ENCODE measurements at places on chromosomes 5 and 9.

GRCh38 chr5:56409331-56410190 lies 176.4 kb upstream of the ANKRD55 start:
- peak; percentile 5 for DNase-seq

- DNase-seq: no peak
Observed at GRCh38 chr5:172667786-172668593, 26.9 kb downstream of the NEURL1B start.

GRCh38 chr9:93577975-93578682 lies 1.7 kb downstream of the PHF2 start:
- no peak for DNase-seq

DNA sequence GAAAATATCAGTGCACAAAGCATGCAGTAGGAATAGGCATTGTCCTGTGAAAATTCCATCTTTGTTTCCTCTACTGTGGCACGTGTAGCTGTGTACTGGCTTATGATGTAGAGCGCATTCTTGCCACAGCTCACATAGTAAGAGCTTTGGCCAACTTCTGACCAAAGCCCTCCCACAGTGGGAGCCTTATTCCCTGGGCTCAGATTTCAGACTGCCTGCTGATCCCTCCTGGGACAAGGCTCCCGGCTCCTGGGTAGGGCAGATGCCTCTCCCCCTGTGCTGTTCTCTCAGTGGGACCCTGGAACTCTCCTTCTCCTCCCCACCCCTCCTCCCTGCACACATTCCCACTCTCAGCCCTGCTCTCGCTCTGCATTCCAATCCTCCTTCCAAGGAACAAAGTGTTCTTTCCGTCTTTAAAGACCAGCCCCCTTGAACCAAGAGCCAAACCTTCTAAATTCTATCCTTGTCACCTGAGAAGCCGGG lies 17.5 kb downstream of the LCP2 start:
- DNase-seq: no peak

DNA sequence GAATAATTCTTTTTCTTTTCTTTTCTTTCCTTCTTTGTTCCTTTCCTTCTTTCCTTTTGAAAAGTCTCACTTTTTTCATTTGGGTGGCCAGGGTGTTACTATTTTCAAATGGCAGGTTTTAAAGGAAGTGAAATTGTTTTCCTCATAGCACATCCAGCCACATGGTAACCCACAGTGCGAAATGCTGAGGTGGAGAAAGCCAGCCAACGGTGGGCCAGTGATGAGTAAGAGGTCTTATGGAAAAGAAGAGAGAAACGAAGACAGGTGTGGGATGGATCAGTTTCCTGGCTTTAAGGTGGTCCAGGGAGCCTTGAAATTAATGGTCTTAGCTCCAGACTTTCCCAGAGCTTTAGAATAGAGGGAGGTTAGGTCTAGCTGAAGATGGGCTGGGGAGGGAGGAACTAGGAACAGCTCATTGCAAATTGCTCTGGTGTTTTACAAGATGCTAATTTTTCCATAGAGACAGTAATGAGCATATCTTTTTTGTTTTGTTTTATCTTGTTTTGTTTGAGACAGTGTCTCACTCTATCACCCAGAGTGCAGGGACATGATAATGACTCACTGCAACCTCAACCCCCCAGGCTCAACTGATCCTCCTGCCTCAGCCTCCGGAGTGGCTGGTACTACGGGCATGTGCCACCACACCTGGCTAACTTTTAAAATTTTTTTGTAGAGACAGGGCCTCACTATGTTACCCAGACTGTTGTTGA lies 17.8 kb downstream of the ITK start:
- no peak for DNase-seq

- DNase-seq: no peak
Observed at GRCh38 chr5:74064225-74064624, 438.2 kb downstream of the ARHGEF28 start.

DNA sequence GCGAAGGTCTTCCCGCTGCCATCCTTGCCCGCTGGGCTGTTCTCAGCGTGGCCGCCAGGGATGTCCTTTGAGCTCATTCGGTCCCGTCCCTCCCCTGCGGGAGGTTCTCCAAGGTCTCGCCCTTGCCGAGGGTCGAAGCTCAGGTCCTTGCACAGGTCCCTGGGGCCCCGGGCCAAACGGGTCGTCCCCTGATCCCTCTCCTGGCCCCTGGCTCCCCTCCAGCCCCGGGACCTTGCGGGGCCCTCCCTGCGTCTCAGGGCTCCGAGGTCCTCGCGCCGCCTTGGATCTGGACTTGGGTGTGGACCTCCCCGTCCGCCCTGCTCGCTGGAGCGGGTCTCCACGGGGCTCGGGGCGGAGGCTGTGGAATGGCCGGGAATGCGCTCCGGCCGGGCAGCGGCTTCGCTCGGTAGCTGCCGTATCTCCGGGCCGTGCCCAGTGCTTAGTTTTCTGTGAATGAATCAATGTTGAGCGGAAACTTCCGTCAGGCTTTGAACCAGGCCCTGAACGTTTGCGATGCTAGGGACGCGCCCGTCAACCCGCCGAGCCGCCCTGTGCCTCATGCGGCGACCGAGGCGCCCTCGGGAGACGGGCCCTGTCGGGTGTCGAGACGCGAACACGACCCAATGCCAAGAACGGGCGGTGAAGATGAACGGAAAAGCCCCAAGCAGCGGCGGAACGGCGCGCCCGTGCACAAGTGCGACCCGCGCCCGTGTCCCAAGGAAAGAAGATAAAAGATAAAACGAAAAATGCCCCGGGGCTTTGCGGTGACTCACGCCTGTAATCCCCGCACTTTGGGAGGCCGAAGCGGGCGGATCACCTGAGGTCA lies 780 bp downstream of the RNU6ATAC start:
- no peak for DNase-seq

- no peak for DNase-seq
Observed at GRCh38 chr5:17169507-17169906, 47.9 kb upstream of the BASP1 start.

GRCh38 chr9:121634329-121635261 lies 16.8 kb upstream of the DAB2IP start:
- DNase-seq: peak; percentile 61

DNA sequence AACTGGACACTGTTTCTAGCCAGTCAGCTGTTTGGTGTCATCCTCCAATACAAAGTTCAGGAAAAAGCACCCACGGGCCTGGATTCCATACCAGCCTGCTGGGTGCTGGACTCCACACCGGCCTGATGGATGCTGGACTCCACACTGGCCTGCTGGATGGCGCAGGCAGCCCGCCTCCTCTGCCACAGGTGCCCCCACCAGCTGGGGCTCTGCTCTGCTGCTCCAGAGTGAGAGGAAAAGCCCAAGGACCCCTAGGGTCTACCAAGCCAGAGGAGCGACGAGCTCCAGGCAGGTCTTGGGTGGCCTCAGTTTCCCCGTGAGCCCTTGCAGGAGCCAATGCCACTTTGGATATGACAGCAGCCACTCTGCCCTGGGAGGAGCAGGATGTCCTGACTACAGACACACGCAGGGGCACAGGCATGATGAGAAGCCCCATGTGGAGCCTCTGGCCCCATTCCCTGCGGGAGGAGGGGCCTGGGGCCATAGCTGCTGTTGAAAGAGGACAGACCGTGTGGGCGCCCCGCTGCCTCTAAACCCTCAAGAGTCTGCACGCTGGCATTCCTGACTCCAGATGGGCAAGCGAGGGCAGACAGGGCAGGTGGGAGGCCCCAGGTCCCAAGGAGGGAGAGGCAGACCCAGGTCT lies 141.6 kb downstream of the OLFM1 start:
- DNase-seq: no peak

DNA sequence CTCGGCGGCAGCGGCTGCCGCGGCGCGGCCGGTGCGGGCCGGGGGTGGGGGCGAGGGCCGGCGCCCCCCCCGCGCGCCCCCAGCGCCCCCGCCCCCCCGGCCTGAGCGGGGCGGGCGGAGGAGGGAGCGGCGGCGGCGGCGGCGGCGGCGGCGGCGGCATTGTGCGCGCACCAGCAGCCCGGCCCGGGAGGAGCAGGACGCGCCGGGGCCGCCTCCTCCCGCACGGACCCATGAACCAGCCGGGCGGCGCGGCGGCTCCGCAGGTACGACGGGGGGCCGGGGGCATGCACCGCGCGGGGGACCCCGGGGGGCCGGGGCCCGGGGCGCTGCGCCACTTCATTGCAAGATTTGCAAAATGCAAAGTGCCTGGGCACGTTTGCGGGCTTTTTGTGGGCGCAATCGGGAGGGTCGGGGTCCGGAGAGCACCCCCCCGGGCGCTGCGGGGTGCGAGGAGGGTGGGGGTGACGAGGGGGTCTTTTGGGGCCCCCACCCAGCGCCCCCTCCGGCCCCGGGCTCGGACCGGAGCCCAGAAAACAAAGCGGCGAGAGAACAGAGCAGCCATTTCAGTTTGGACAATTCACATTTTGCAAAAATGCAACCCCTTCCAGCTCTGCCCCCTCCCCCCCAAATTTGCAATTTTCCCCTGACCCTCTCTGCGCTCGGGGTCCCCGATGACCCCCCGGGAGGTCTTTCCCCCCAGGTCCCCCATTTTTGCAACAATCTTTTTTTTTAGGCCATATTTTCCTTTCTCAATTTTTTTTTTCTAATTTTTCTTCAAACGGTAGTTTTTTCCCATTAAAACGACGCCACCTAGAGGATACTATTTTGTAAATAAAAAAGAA lies at the start of gene ZNF618:
TSS of gene ZNF618 (plus strand) at position 159 of the 842 bp plus-strand sequence. CDS start at position 231, 72 bp downstream.
- peak; percentile 25 for DNase-seq

DNA sequence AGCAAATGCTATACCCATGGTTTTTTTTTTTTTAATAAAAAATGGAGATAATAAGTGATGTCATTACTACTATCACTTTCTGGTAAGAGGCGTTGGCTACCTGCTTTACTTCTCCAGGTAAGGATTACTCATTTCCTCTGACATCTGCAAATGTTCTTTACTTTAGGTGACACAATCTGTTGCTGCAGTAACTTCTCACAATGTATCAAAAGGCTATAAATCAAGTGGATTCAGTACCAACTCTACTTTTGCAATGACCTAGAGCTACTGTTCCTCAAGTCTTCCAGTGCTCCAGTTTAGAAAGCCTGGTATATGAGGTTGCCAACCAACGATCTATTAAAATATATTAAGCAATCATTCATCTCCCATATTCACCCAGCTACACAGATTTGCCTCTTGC lies 129.1 kb downstream of the PLK2 start:
- no peak for DNase-seq

DNA sequence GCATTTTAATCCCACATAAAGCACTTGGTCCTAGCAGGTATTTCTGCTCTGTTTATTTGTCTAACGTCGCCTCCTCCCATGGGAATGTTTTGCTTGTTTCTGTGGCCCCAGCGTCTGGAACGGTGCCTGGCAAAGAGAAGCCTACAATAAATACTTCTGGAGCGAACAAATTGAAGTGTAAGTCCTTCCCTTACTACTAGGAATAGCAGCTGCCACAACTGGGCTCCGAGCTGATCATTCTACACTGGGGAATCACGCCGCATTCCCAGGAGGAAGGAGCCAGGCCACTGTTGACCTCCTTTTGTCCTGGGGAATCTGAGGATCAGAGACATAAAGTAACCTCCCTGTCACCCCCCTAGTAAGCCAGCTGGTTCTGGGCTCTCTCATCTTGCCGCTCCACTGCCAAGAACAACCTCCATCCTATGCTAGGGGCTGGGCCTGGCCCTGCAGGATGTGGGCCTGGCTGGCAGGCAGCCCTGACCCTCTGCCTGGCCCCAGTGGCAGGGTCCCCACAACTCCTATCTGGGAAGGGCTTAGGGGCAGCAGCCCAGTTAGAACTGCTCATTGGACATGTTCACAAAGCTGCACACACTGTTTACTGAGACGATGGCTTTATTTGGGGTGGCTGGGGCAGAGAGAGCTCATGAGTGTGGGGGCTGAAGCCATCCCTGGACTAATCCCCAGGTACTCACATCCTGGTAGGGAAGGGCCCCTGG lies 82.8 kb downstream of the GTF3C4 start:
- DNase-seq: no peak

DNA sequence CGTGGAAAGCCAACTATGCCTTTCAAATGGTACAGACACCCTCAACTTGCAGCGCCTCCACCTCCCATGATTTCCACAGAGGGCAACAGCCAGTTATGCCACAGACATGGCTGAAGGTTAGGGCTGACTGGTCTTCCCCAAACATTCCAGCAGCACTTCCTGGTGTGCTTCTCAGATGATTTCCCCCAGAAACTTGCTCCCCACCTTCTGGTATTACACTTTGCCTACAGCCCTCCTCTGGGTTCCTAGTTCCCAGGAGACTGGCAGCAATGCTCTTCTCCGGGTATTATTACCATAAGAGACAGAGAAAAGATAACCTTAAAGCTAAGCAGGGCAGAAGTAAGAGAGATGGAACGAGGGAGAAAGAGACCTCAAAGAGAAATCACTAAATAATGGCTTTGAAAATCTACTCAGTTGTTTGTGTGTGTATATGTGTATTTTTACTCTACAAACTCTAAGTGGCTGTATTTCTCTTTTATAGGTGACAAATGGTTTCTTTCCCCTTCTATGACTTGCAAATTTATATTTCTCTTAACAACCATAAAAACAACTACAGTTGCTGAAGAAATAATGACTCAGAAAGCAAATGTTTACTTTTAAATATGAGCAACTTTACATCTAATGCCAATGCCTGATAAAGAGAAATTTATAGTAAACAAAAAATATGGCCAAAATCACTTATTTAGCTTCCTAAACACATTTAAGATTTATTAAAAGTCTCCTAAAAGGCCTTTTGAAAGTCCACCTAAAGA lies 133.8 kb downstream of the PDE4D start:
- DNase-seq: no peak

DNA sequence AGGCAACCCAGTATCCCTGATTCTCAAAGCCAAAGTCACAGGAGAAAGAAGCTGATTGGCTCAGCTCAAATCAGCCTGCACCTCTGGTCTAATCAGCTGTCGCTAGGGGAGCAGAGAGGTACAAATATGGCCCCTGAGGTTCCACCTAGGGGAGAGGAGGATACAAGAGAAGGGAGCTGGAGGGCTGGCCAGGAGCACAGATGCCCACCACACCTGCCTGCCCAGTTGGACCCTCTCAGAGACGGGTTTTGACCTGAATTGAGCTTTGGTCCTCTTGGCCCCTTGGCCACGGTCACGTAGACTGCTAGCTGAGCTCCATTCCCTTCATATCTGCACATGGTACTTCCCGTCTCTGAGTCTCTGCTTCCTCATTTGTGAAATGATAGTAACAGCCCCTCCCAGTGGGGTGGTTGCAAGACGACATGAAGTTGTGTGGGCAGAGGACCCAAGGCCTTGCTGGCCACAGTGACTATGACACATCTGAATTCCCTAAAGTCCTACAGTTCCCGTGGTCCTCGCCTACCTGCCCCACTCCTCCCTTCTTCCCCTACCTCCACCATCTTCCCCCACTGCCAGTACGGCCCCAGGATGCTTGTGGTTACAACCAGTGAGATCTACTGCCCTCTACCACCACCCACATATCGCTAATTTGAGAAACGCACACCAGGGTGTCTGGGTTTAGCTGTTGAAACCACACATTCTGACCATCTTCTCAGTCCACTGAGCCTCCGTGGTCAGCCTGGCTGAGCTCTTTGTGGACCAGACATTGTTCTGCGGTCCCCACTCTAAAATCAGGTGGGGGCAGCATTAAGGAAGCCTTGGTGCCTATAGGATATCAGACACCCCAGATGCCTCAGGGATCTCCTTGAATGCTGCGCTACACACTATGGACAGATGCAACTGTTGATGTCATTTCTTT lies 60.3 kb upstream of the NEK6 start:
- DNase-seq: no peak

GRCh38 chr9:26263478-26263877 lies 585.2 kb upstream of the TUSC1 start:
- DNase-seq: no peak
